ENCODE measurements at places on chromosomes 3 and 15. TPM values are rescaled to one million over a fixed set of nuclear protein-coding genes. Genes with fewer than 3 reads are reported as not detected.

Gene BUB1B
- total RNA-seq = 70.6 TPM

Gene IL5RA
- total RNA-seq = not detected

- no peak overlapping the region for H3K4me3 ChIP-seq
- no peaks in the 10 kb centered on the region for H3K27me3 ChIP-seq
- peaks cover 26% of the 10 kb centered on the region for H3K4me1 ChIP-seq
- no peak overlapping the region for H3K27ac ChIP-seq
- no peak for DNase-seq
- peaks cover 6% of the 10 kb centered on the region for H3K36me3 ChIP-seq
These were observed 94.6 kb upstream of the LPP start for GRCh38 chr3:188059351-188059750.

GRCh38 chr3:49120096-49120437 lies 556 bp downstream of the USP19 start:
- no peaks in the 10 kb centered on the region for H3K27me3 ChIP-seq
- peaks cover 15% of the 10 kb centered on the region for H3K36me3 ChIP-seq
- no peak for DNase-seq
- peak overlapping the region; percentile 74 for H3K27ac ChIP-seq

DNA sequence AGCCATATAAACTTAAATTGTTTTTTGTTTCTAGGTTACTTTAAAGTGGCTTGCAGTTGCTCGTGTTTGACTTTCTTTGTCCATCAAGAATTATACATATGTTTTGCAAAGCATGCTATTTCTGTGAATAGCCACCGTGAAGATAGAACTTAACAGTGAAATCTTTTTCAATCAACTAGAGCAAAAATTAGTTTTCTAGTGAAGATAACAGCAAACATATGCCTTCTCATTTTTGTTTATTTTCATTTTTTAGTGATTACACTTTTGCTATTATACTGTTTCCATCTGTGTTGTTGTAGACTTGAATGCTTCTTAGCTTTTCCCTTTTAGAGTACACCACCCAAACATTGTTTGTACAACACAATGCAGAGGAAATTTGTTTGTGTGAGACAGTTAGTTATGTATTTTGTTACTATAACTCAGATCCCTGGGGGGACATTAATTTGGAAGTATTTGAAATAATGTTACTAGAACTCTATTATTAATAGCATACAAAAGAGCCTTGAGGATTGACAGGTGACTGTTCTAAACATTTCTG lies 62.8 kb downstream of the CRYBG3 start:
- DNase-seq = no peak
- H3K4me3 ChIP-seq = no peak overlapping the region
- H3K27me3 ChIP-seq = no peaks in the 10 kb centered on the region
- no peak overlapping the region for H3K27ac ChIP-seq
- H3K36me3 ChIP-seq = peaks cover 2% of the 10 kb centered on the region

- H3K27ac ChIP-seq = no peak overlapping the region
- no peak overlapping the region for H3K4me3 ChIP-seq
- no peaks in the 10 kb centered on the region for H3K4me1 ChIP-seq
- no peak for DNase-seq
- no peaks in the 10 kb centered on the region for H3K27me3 ChIP-seq
These were observed 640.6 kb upstream of the DPPA4 start for GRCh38 chr3:109977897-109978296.

Gene EPHA6
- not detected for total RNA-seq

DNA sequence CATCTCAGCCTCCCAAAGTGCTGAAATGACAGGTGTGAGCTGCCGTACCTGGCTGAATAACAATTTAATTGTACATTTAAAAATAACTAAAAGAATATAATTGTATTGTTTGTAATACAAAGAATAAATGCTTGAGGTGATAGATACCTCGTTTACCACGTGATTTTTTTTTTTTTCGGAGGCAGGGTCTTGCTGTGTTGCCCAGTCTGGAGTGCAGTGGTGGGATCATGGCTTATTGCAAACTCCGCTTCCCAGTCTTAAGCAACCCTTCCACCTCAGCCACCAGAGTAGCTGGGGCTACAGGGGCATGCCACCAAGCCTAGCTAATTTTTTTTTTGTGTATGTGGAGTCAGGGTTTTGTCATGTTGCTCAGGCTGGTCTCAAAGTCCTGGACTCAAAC lies 15.8 kb downstream of the MFN1 start:
- H3K27ac ChIP-seq = no peak overlapping the region
- H3K4me3 ChIP-seq = no peak overlapping the region
- H3K27me3 ChIP-seq = no peaks in the 10 kb centered on the region
- DNase-seq = no peak
- peaks cover 12% of the 10 kb centered on the region for H3K36me3 ChIP-seq

Gene PRRT3
- total RNA-seq = 8.0 TPM

GRCh38 chr15:82808634-82809041 lies 790 bp upstream of the WHAMM start:
- DNase-seq = no peak
- H3K27me3 ChIP-seq = peaks cover 2% of the 10 kb centered on the region
- H3K4me1 ChIP-seq = peaks cover 22% of the 10 kb centered on the region
- H3K4me3 ChIP-seq = peak overlapping the region; percentile 71
- H3K36me3 ChIP-seq = peaks cover 15% of the 10 kb centered on the region
- H3K27ac ChIP-seq = peak overlapping the region; percentile 84

Gene PCOLCE2
- total RNA-seq = 2.0 TPM

Gene STAB1
- 0.10 TPM for total RNA-seq

GRCh38 chr3:154112146-154112852 lies 8.9 kb upstream of the ARHGEF26 start:
- H3K27me3 ChIP-seq = peaks cover 14% of the 10 kb centered on the region
- H3K4me3 ChIP-seq = no peak overlapping the region
- H3K27ac ChIP-seq = no peak overlapping the region
- DNase-seq = no peak
- no peaks in the 10 kb centered on the region for H3K36me3 ChIP-seq

GRCh38 chr15:40106203-40107161 lies 2.2 kb downstream of the BMF start:
- H3K27ac ChIP-seq = peak overlapping the region; percentile 91
- peak overlapping the region; percentile 47 for H3K4me3 ChIP-seq
- peaks cover 2% of the 10 kb centered on the region for H3K36me3 ChIP-seq

DNA sequence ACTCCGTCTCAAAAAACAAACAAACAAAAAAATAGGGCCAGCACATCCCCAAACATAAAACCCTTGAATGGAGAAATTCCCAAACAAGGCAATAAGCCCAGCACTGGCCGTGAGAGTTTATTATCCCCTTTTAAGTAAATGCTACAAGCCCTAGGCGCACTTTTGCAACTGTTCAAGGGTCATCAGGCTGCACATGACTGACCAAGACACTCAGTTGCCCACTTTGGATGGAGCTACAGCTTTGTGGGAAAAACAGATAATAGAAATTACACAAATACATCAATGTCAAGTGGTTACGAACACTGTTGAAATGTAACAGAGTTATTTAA lies 33.7 kb upstream of the ZNF445 start:
- H3K27ac ChIP-seq = peak overlapping the region; percentile 94
- peak overlapping the region; percentile 93 for H3K4me3 ChIP-seq
- H3K36me3 ChIP-seq = peaks cover 17% of the 10 kb centered on the region
- H3K27me3 ChIP-seq = no peaks in the 10 kb centered on the region

Gene PPP1R14D
- not detected for total RNA-seq

GRCh38 chr15:44545913-44546802 lies 9.2 kb downstream of the EIF3J start:
- peaks cover 38% of the 10 kb centered on the region for H3K36me3 ChIP-seq
- peak overlapping the region; percentile 81 for H3K27ac ChIP-seq
- H3K4me1 ChIP-seq = peaks cover 60% of the 10 kb centered on the region
- peak; percentile 64 for DNase-seq
- no peaks in the 10 kb centered on the region for H3K27me3 ChIP-seq

- H3K27ac ChIP-seq = no peak overlapping the region
- H3K36me3 ChIP-seq = no peaks in the 10 kb centered on the region
- H3K27me3 ChIP-seq = no peaks in the 10 kb centered on the region
- no peak for DNase-seq
These were observed 68.8 kb upstream of the TMEM115 start for GRCh38 chr3:50428007-50428633.

DNA sequence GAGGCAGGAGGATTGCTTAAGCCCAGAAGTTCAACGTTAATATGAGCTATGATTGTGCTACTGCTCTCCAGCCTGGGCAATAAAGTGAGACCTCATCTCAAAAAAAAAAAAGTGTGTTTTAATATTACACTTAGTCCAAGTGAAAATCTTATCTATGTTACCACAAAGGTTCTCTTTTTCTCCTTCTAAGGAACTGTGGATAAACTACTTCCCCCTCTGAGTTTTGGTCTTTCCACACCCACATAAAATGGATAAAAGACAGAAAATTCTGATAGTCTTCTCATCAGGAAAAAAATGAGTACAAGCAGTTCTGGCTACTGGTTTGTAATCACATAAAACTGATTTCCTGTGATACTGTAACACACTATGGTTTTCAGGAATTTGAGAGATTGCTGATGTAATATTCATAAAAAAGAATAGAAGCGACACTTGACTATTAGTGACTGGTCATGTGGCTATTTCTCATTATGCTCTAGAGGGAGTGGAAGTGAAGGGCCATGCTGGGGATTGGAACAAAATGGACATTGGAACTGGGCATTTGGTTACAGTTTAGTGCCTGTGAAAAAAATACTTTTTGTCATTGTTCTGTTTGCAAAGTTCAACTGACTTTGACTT lies 68.2 kb downstream of the RYR3 start:
- no peak overlapping the region for H3K4me3 ChIP-seq
- H3K4me1 ChIP-seq = no peaks in the 10 kb centered on the region
- peaks cover 14% of the 10 kb centered on the region for H3K27me3 ChIP-seq
- H3K36me3 ChIP-seq = no peaks in the 10 kb centered on the region
- DNase-seq = no peak

Gene MASP1
- not detected for total RNA-seq

DNA sequence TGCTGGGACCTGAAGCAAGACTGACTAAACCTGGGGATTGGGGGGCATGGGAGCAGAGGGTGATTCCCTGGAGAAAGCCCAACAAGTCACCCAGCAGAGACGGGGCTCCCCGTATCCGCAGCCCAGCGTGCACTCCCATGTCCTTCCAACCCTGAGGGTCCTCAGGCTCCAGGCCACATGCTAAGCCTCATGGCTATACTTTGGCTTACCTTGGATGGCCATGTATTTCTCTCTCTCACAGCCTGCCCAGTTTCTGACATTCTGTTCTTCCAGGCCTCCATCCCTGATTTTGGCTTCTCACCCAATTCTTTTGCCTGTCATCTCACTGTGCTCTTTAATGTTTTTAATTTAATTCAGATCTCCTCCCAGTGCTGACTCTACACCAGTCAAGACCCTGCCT lies 126.8 kb upstream of the CTDSPL start:
- DNase-seq = no peak
- H3K27me3 ChIP-seq = no peaks in the 10 kb centered on the region
- H3K27ac ChIP-seq = no peak overlapping the region

DNA sequence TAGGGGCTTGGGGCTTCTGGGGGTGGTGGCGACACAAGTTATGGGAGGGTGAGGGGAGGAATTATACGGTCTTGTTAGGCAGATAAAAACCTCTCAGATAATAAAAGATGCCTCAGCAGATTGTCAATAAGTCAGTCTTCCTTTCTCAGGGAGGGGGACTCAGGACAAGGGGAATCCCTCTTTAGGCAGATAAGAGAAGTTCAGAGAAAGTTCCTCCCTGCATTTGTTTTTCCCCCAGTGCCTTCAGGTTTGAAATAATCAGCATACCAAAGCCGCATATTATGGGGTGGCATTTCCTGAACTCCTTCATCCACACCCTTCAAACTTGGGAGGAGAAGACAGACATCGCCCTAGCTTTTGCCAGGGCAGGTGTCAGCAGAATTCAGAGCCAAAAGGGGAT lies 8.5 kb downstream of the PPCDC start:
- H3K4me1 ChIP-seq = peaks cover 20% of the 10 kb centered on the region
- no peak overlapping the region for H3K27ac ChIP-seq
- DNase-seq = no peak
- H3K27me3 ChIP-seq = no peaks in the 10 kb centered on the region

GRCh38 chr3:57068437-57069089 lies 8.1 kb downstream of the SPATA12 start:
- no peak overlapping the region for H3K27ac ChIP-seq
- H3K4me1 ChIP-seq = peaks cover 7% of the 10 kb centered on the region
- DNase-seq = no peak
- no peaks in the 10 kb centered on the region for H3K36me3 ChIP-seq
- no peak overlapping the region for H3K4me3 ChIP-seq
- H3K27me3 ChIP-seq = peaks cover 32% of the 10 kb centered on the region

Gene TMEM39A
- total RNA-seq = 32.5 TPM

- H3K36me3 ChIP-seq = peaks cover 53% of the 10 kb centered on the region
- peaks cover 63% of the 10 kb centered on the region for H3K4me1 ChIP-seq
These were observed 17.0 kb downstream of the SUCLG2 start for GRCh38 chr3:67637255-67637900.

Gene GOLGA8T
- total RNA-seq = 0.21 TPM

- H3K36me3 ChIP-seq = no peaks in the 10 kb centered on the region
- no peak overlapping the region for H3K27ac ChIP-seq
- H3K4me3 ChIP-seq = peak overlapping the region; percentile 47
- peaks cover 3% of the 10 kb centered on the region for H3K27me3 ChIP-seq
- no peak for DNase-seq
These were observed 255.3 kb upstream of the ZPLD1 start for GRCh38 chr3:102179326-102180177.

Gene GUCA1C
- not detected for total RNA-seq

GRCh38 chr3:183427196-183427875 lies 1.1 kb downstream of the MCF2L2 start:
- no peak for DNase-seq
- no peaks in the 10 kb centered on the region for H3K36me3 ChIP-seq
- peaks cover 42% of the 10 kb centered on the region for H3K4me1 ChIP-seq
- H3K27me3 ChIP-seq = peaks cover 6% of the 10 kb centered on the region
- H3K27ac ChIP-seq = no peak overlapping the region

GRCh38 chr3:140443806-140444205 lies 234.1 kb upstream of the TRIM42 start:
- no peak overlapping the region for H3K27ac ChIP-seq
- peaks cover 15% of the 10 kb centered on the region for H3K27me3 ChIP-seq
- DNase-seq = no peak
- H3K36me3 ChIP-seq = no peaks in the 10 kb centered on the region

DNA sequence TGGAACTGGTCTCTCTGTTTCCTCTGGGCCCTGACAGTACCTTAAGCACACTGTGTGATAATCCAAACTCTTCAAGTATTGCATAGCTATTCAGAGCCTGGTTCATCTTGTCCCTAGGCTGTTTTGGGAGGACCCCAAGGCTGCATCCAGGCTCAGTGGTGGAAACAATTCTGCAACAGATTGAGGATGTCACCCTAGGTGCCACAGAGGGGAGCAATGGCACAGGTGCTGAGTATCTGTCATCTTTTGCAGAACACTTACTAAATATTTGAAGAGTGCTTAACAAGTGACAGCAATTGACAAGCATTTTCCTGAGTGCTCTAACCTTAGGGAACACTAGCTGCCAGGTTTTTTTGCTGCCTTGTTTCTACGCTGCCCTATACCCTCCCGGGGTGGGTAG lies 27.8 kb downstream of the STARD5 start:
- H3K36me3 ChIP-seq = peaks cover 57% of the 10 kb centered on the region
- peak overlapping the region; percentile 98 for H3K4me3 ChIP-seq
- DNase-seq = no peak
- no peaks in the 10 kb centered on the region for H3K27me3 ChIP-seq
- peak overlapping the region; percentile 97 for H3K27ac ChIP-seq

- H3K36me3 ChIP-seq = no peaks in the 10 kb centered on the region
- DNase-seq = no peak
- peaks cover under 1% of the 10 kb centered on the region for H3K27me3 ChIP-seq
- no peaks in the 10 kb centered on the region for H3K4me1 ChIP-seq
- no peak overlapping the region for H3K27ac ChIP-seq
These were observed 9.2 kb upstream of the VIPR1 start for GRCh38 chr3:42493126-42493797.

GRCh38 chr15:63759752-63760151 lies 74.0 kb downstream of the HERC1 start:
- no peak overlapping the region for H3K27ac ChIP-seq
- H3K4me1 ChIP-seq = peaks cover 30% of the 10 kb centered on the region
- H3K4me3 ChIP-seq = no peak overlapping the region
- no peak for DNase-seq
